ENCODE measurements at places on chromosomes 5 and 9.
A peak's percentile ranks its signal among the peaks of the same experiment; 100 is the strongest.

DNA sequence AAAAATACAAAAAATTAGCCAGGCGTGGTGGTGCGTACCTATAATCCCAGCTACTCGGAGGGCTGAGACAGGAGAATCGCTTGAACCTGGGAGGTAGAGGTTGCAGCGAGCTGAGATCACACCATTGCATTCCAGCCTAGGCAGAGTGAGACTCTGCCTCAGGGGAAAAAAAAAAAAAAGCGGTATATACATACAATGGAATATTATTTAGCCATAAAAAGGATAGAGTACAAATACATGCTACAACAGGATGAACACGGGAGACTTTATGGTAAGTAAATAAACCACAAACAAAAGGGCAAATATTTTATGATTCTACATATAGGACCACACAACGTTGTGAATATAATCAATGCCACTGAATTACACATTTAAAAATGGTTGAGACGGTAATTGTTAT is 5.2 kb downstream of the UBTD2 start:
- DNase-seq = no peak

GRCh38 chr9:84597131-84597530 is 72.4 kb upstream of the NTRK2 start:
- no peak for DNase-seq

DNA sequence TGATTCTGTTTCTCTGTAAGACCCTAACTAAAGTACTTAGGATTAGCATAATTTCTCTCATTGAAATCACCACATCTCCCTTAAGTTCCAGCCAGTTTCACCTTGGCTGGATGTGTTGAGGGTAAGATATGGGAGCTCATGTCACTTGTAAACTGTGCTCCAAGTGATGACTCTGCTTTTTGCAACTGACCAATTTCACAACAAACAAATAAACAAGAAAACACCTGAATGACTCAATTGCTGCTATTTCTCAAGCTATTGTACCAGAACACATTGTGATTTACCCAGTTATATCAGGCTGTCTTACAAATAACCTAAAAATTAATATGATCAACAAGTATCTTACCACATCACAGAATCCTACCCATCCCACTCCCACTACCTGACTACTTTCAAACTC is 379.1 kb upstream of the KIF2A start:
- DNase-seq = no peak

DNA sequence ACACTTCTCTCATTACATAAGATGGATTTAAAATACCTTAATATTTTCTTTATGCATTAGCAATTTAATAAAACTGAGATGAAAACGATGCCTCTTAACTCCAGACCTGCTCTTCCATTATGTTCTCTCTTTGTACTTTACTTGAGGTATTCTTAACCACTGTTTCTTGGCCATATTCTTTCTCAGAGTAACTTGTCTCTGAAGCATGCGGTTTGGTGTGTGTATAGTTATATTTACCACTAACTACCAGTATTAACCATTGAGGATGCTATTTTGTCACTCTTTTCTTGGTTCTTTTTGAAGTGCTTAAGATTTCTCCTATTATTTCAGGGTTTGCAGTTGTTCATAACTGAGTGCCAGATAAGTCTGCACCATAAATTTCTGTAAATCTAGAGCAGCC is 17.9 kb downstream of the TMEM167A start:
- DNase-seq = no peak

DNA sequence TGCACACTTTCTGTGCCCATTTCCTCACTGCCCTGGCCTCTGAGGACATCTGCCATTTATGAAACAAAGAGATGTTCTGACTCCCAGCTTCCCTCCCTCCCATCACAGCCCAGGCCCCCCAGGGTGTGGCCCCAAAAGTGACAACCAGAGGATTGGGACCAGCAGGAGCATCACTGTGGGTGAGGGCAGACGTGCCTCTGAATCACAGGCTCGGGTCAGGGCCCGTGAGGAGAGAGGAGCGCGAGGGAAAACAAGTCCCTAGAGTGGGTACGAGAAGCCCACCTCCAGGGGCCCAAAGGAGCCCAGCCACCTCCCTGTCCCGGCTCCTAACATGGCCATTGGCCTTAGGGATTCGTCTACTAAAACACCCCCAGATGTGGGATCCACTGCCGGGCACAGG is 138.0 kb upstream of the FSTL4 start:
- no peak for DNase-seq

GRCh38 chr5:66742083-66742895 is 146.1 kb downstream of the MAST4 start:
- peak; percentile 23 for DNase-seq

GRCh38 chr5:173035904-173036707 is 20.0 kb upstream of the CREBRF start:
- DNase-seq = no peak

DNA sequence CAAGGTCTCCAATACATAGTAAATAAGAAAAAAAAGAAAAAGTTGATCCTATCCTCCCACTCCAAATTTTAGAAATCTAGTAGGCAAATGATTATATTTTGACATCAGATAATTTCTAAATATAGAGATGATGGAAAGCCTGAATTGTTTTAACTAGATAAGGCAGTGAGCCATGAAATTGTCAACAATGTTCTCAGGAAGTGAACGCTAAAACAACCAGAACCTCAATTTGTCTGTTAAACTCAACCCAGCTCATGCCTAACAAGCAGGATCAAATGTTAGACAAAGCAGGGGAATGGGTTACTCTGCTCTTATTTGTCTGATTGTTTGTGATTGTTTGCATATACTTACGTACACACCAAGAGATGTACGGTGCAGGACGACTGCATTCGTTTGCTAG is 49.2 kb downstream of the ESM1 start:
- no peak for DNase-seq

DNA sequence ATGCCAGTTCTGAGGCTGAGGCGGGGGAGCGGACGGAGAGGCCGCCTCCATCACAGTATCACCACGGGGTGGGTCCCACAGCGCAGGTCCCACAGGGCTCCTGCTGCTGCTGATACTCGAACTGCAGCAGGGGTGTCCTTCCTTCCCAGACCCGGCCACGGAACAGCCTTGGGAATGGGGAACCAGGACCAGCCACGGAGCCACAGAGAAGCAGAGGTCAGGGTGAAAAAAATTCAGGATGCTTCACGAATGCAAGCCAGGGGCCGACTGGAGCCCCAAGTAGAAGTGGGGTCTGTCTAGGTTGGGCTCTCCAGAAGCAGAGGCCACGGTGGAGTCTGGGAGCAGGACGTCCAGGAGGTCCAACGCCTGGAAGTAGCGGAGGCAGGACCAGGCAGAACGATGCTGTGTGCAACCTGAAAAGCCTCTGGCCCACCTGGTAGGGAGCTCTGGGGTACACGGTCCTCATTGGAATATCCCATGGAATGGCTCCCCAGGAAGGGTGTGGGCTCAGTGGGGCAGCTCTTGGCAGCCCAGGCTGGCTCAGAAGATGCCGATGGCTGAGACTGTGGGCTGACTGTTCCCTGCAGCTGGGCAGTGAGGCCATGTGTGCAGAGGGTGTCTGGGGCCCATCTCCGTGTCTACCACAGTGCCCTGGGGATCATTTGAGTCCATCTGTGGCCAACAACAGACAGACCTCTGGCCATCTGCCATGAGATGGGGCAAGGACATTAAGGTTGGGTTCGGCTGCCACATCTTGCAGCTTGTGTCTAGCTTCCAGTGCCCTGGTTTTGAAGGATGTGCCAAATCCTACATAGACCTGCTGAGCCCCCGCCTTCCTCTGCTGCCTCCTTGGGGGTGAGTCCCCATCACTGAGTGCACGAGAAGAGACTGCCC is 66.9 kb upstream of the FCN1 start:
- no peak for DNase-seq

GRCh38 chr5:175745210-175745609 is 87.3 kb downstream of the HRH2 start:
- no peak for DNase-seq

GRCh38 chr9:124765439-124765835 is 5.7 kb downstream of the NR6A1 start:
- no peak for DNase-seq

DNA sequence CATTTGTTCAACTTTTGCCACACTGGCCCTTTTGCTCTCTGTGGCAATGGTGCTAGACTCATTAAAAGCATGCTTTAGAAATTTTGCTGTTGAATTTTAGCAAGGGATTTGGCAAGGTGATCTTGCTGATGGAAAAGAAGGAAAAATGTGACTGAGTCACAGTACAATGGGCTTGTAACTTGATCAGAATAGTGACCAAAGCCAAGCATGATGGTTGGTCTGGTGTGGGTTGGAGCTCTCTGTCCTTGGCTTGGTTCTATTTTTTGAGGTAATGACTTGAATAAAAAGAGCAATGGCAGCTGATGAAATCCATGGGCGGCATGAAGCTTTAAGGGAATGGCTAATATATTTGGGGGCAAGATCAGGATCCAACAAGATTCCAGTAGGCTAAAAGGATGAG is 114.4 kb upstream of the ZNF366 start:
- no peak for DNase-seq

DNA sequence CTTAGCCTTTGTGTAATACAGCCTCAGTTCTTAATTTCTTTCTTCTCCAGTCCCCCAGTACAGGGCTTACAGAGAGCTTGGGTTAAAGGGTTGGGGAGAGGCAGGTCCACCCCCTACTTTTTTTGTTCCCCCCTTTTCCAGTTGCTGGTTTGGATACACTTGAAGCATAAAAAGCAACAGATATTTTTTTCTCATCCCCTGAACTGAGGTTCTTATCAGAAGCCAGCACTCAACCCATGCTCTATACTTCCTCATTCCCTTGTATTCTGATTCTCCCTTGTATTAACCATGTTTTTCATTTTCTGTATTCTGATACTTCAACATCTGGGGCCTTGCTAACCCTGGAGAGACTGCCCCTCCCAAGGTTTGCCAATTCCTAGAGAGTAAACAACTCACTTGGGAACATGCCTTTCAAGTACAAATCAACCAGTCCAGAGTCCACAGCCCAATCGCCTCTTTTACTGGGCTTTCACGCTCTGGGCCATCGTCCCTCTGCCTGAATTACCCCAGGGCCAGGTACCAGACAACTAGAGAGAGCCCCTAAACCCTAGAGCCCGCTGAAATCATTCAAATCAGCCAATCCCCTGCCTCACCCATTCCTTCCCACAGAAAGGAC is 333.4 kb upstream of the PUM3 start:
- no peak for DNase-seq

- peak; percentile 92 for DNase-seq
These were observed 101.3 kb downstream of the RASEF start for GRCh38 chr9:82961504-82962125.
